ENCODE measurements at places on chromosomes 6 and 20. TPM values are rescaled to one million over a fixed set of nuclear protein-coding genes. Genes with fewer than 3 reads are reported as not detected.

DNA sequence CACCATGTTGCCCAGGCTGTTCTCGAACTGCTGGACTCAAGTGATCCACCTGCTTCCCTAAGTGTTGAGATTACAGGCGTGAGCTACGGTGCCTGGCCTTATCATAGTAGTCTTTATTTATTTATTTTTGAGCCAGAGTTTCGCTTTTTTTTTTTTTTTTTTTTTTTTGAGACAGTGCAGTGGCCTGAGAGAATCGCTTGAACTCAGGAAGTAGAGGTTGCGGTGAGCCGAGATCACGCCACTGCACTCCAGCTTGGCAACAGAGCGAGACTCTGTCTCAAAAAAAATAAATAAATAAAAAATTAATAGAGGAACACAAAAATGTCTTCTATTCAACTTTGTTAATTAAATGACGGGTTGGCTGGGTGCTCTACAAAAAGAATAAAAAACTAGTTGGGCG is 12.9 kb downstream of the MAPRE1 start:
- DNase-seq: no peak
- H3K4me1 ChIP-seq: no peaks in the 10 kb centered on the region
- no peak overlapping the region for H3K27ac ChIP-seq
- H3K4me3 ChIP-seq: no peak overlapping the region
- H3K36me3 ChIP-seq: peaks cover 5% of the 10 kb centered on the region

DNA sequence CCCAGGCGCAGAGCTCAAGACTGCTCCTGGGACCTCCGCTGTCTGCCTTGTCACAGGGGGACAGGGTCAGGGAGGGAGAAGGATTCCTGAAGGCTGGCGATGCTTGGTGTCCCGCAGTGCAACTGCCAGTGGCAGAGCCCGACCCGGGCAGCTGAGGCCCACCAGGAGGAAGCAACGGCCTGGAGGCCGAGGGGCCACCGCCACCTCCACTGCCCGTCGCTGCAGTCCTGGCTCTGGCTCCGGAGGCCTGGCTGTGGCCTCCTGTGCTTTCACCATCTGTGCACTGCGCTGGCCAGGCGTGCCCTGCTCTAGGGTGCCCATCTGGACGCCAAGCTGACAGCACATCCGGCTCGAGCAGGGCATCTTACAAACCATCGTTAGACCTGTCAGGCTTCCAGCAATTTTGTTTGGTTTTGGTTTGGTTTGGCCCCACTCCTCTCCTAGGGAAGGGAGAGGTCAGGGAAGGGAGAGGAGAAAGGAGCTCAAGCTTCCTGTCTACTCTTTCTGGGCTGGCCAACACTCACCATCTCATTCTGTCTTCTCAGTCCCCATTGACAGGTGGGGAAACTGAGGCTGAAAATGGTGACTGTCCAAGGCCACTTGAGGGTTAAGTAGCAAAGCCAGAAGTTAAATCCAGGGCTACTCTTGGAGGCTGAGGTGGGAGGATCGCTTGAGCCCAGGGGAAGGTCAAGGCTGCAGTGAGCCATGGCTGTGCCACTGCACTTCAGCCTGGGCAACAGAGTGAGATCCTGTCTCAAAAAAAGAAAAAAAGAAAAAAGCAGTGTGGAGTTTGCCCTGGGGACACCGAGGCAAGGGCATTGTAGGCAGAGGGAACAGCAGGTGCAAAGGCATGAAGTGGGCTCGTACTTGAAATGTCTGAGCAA is 37.7 kb upstream of the NOL4L start:
- no peaks in the 10 kb centered on the region for H3K36me3 ChIP-seq
- H3K27ac ChIP-seq: no peak overlapping the region
- no peaks in the 10 kb centered on the region for H3K27me3 ChIP-seq

C20orf202 gene
- not detected for total RNA-seq

- H3K27ac ChIP-seq: no peak overlapping the region
- DNase-seq: no peak
- H3K4me3 ChIP-seq: no peak overlapping the region
- H3K4me1 ChIP-seq: no peaks in the 10 kb centered on the region
- H3K27me3 ChIP-seq: no peaks in the 10 kb centered on the region
Observed at GRCh38 chr6:54981276-54981609, 134.7 kb downstream of the FAM83B start.

DNA sequence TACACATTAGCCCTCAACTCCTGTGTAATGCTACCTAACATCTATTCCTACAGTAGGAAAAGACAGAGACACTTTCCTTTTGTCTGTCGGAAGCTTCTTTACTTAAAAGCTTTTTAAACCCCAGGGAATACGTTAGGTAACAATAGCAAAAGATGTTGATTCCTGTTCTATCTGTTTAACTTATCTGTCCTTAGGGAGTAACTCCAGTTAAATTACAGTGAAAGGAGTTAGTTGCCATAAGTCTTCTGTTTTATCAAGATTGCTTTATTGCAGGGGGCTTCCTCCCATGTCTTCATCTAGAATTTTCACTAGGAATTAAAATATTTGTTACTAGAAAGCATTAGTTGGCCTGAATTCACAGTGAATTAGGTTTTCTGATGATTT is 26.2 kb downstream of the TOP1 start:
- no peak overlapping the region for H3K4me3 ChIP-seq
- DNase-seq: no peak
- H3K4me1 ChIP-seq: peaks cover 7% of the 10 kb centered on the region
- no peaks in the 10 kb centered on the region for H3K36me3 ChIP-seq
- H3K27me3 ChIP-seq: no peaks in the 10 kb centered on the region

DNA sequence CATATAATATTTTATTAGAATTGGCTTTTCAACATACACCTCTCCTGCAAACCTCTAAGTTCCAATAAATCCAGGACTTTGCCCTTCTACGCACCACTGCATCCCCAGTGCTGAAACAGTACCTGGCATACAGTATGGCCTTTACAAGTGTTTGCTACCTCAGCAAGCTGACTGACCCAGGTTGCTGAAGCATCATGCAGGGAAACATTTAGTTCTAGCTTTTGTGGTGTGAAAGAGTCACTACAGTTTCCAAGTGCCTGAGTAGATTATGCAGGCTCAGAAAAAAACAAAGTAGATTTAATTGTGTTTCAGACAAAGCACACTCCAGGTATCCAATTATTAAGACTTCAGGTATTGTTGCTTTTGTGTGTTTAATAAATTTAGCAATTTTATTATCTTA is 614.2 kb upstream of the NRSN1 start:
- DNase-seq: no peak
- H3K27me3 ChIP-seq: no peaks in the 10 kb centered on the region
- H3K4me1 ChIP-seq: no peaks in the 10 kb centered on the region
- H3K36me3 ChIP-seq: no peaks in the 10 kb centered on the region

DNA sequence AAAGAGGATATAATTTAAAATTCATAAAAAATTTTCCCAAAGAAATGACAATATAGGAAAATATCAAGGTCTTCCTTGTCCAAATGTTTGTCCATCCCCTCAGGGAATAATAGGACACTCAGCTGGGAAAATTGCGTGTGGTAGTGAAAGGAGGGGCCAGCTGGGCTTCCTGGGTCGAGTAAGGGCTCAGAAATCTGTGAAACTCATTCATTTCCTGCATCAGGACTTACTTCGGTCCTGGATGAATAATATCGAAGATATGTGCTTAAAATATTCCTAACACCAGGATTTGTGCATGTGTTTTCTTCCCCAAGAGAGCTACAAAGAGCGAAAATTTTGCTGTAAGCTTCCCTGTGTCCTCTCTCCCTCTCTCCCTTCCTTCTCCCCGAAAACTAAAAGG is 118.2 kb upstream of the GJE1 start:
- no peaks in the 10 kb centered on the region for H3K4me1 ChIP-seq
- H3K36me3 ChIP-seq: no peaks in the 10 kb centered on the region
- DNase-seq: peak; percentile 36
- H3K4me3 ChIP-seq: no peak overlapping the region
- H3K27ac ChIP-seq: no peak overlapping the region

KHDC3L gene
- total RNA-seq: not detected

GRCh38 chr20:29409833-29410805 is 1847.3 kb upstream of the DEFB115 start:
- no peak overlapping the region for H3K4me3 ChIP-seq
- H3K27me3 ChIP-seq: no peaks in the 10 kb centered on the region
- H3K36me3 ChIP-seq: no peaks in the 10 kb centered on the region
- DNase-seq: no peak
- H3K27ac ChIP-seq: no peak overlapping the region

DNA sequence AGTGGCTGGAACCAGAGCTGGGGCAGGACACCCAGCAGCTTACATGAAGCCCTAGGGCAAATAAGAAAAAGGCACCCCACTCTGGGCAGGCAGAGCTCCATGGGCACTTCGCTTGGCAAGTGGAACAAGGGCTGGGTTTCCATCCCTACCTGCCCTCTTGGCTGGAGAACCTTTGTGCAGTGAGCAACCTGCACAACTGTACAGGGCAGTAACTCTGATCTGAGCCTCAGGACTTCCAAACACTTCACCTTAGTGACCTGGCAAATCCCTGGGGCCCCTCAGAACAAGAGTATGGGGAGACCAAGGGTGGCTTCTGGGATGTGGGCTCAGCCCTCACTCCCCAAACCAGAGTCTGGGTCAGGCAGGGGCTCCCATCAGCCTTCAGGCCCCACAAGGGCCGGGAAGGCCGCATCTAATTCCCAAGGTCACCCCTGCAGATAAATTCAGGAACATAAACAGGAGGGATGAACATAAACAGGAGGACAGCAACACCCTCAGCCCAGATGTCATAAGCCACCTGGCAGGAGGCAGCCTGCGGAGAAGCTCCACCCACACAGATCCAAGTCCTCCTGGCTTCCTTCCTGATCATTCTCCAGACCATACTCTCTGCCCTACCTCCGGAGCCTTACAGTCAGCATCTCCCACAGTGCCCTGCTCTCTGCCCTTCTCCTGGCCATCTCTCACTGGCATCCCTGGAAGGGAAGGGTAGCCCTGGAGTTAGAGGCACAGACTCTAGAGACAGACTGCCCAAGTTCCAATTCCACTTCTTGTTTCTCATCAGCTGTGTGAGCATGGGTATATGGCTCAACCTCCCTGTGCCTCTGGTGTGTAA is 37.5 kb downstream of the HNF4A start:
- no peak for DNase-seq
- H3K4me3 ChIP-seq: no peak overlapping the region
- no peaks in the 10 kb centered on the region for H3K4me1 ChIP-seq
- H3K27me3 ChIP-seq: no peaks in the 10 kb centered on the region
- no peak overlapping the region for H3K27ac ChIP-seq

DNA sequence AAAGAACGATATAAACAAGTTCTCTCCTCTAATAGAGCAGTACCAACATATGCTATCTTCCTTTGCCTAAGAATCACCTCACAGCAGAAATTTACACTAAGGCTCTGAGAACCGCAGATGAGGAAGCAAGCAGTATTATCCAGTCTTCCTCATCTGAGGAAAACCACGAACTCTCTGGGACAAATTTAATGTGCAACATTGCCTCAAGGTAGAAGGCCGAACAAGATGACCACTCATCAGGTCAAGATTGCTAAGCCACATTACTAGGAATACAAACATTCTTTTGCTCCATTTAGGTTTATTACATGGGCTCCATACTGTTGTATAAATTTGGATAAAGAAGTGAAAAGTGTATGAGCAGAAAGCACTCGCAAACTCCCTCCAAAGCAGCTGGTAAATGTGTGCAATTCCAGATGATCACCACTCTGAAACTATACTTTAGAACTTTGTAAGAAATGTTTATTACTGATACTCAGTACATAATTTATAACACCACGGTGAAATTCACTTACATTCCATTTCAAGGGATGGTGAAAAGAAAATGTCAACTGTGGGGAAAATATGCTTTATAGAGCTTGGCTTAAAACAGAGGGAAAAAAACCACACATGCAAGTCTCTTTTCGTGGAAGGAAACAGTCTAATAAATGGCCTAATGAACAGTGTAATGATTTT is 398.4 kb downstream of the BTBD9 start:
- no peak for DNase-seq
- H3K27ac ChIP-seq: no peak overlapping the region
- H3K36me3 ChIP-seq: no peaks in the 10 kb centered on the region
- no peak overlapping the region for H3K4me3 ChIP-seq
- no peaks in the 10 kb centered on the region for H3K27me3 ChIP-seq

GRCh38 chr20:62156592-62157386 is 13.2 kb downstream of the SS18L1 start:
- no peak overlapping the region for H3K4me3 ChIP-seq
- H3K4me1 ChIP-seq: no peaks in the 10 kb centered on the region
- no peaks in the 10 kb centered on the region for H3K36me3 ChIP-seq
- no peak overlapping the region for H3K27ac ChIP-seq
- DNase-seq: peak; percentile 91

GRCh38 chr6:142942805-142943227 is 2.2 kb downstream of the HIVEP2 start:
- DNase-seq: no peak
- no peak overlapping the region for H3K4me3 ChIP-seq
- H3K27me3 ChIP-seq: no peaks in the 10 kb centered on the region
- no peaks in the 10 kb centered on the region for H3K36me3 ChIP-seq
- no peaks in the 10 kb centered on the region for H3K4me1 ChIP-seq
- no peak overlapping the region for H3K27ac ChIP-seq

NNAT gene
- total RNA-seq: not detected

ZC2HC1B gene
- not detected for total RNA-seq

CALHM4 gene
- total RNA-seq: not detected

GRCh38 chr20:51661609-51662178 is 106.5 kb downstream of the ATP9A start:
- H3K4me1 ChIP-seq: peaks cover 5% of the 10 kb centered on the region
- H3K4me3 ChIP-seq: no peak overlapping the region
- H3K36me3 ChIP-seq: peaks cover 1% of the 10 kb centered on the region
- H3K27me3 ChIP-seq: no peaks in the 10 kb centered on the region
- H3K27ac ChIP-seq: peak overlapping the region; percentile 25

MAPK13 gene
- 12.9 TPM for total RNA-seq

DNA sequence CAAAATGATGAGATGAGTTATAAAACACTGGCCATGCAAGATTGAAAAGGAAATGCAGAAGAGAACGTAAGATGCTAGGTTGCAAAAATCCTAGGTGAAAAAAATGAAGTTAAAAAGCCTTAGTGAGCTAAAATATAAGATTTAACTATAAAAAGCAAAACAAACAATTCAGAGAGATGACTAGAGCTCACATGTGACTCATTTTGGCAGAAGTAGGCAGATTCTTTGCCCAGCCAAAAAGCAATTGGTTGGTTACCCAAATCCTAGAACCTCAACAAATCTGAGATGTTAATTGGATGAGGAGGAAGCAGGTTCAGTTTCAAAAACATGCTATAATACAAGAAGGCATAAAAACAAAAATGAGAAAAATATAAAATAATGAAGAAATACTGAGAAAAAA is 249.1 kb downstream of the OGFRL1 start:
- H3K4me3 ChIP-seq: no peak overlapping the region
- no peak overlapping the region for H3K27ac ChIP-seq
- DNase-seq: no peak
- no peaks in the 10 kb centered on the region for H3K27me3 ChIP-seq
- H3K4me1 ChIP-seq: no peaks in the 10 kb centered on the region
- H3K36me3 ChIP-seq: no peaks in the 10 kb centered on the region

CD164 gene
- total RNA-seq: 226 TPM

GRCh38 chr6:115954740-115955139 is 106.0 kb downstream of the FRK start:
- no peaks in the 10 kb centered on the region for H3K27me3 ChIP-seq
- H3K27ac ChIP-seq: no peak overlapping the region
- H3K4me3 ChIP-seq: no peak overlapping the region
- H3K36me3 ChIP-seq: no peaks in the 10 kb centered on the region

- H3K27ac ChIP-seq: no peak overlapping the region
- H3K4me3 ChIP-seq: no peak overlapping the region
- H3K36me3 ChIP-seq: peaks cover 2% of the 10 kb centered on the region
- DNase-seq: no peak
- no peaks in the 10 kb centered on the region for H3K27me3 ChIP-seq
Observed at GRCh38 chr6:155154158-155154830, 109.5 kb upstream of the CLDN20 start.
